ENCODE measurements at places on chromosomes 5 and 9. TPM values are rescaled to one million over a fixed set of nuclear protein-coding genes. Genes with fewer than 3 reads are reported as not detected.

Gene ZNF366
- total RNA-seq: 1.1 TPM

DNA sequence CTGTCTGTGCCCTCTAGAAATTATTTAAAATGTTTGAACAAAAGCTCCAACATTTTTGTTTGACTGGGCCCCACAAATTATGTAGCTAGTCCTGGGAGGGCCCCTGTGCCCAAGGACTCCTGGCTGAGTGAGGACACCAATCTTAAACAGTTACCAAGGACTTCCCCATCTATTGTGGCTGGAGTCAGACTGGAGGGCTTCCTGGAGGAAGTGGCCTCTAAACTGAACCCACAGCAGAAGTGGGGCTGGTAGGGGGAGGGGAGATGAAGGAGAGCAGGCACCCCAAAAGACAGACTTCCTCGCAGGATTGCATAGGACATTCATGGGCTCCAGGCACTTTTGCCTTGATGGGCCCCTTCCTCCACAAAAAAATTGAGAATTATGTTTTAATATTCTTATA, 8.1 kb downstream of the ADAMTS13 start:
- DNase-seq: no peak

GRCh38 chr9:95791286-95791685, 84.2 kb upstream of the ERCC6L2 start:
- DNase-seq: no peak

Gene JAKMIP2
- total RNA-seq: 0.16 TPM

- no peak for DNase-seq
Measured at GRCh38 chr9:117018966-117019617, 332.0 kb downstream of the TRIM32 start.

Gene LYRM7
- 18.8 TPM for total RNA-seq

Gene DRD1
- total RNA-seq: not detected

Gene AIF1L
- total RNA-seq: 0.37 TPM

Gene ADAMTSL2
- total RNA-seq: 0.69 TPM

DNA sequence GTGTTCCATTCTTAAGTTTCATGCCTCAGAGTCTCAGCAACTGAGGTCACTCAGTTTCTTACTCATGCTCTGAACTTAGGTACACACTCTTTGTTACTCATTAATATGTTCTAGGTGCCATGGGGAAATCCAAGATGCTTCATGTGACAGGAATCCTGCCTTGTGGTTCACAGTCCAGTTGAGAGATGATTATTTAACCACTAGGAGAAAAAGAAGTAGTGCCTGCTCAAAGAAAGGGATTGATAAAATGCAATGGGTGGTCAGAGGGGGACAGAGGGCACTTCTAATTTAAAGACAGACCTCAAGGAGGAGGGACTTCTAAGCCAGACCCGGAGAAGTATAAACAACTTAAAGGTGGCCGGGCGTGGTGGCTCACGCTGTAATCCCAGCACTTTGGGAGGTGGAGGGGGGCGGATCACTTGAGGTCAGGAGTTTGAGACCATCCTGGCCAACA, 69.0 kb downstream of the UGCG start:
- DNase-seq: no peak

Gene TRIM23
- 27.9 TPM for total RNA-seq

- no peak for DNase-seq
Measured at GRCh38 chr5:124747791-124748686, 1.6 kb upstream of the ZNF608 start.

DNA sequence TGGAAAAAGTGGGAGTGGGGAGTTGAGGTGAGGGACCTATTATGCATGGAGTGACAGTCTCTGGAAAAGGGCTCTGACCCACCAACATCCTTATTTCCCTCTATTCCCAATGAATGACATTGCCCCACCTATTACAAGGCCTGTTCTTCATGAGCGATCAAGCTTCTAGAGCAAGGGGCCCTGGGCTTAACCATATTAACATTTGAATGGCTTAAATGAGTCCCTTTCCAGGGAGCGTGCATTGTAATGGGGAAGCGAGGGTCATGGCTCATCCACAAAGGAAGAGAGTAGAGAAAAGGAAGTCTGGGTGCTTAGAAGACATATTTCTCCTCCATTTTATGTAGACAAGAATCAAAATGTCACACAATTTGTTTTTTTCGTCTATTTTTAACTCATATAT, 255.5 kb downstream of the CAAP1 start:
- no peak for DNase-seq

Gene PCDHA9
- total RNA-seq: not detected

DNA sequence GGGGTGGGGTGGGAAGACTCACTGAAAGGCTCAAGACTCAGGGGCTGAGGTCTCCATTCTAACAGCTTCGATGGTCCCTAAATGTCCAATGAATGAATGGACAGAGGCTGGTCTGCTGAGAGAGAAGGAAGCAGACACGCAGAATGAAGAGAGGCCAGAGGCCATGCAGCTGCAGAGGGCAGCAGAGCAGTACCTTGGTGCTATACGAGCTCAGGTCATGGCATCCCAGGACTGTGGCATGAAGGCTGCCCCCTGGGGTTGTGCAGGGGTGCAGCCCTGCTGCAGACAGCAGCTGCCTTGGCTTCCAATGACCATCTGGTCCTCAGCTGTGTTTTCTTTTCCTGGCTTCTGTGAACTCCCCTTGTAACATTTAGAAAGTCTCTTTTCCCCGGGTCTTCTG, 15.2 kb upstream of the CORO2A start:
- no peak for DNase-seq

Gene SMC5
- 44.6 TPM for total RNA-seq

GRCh38 chr9:134536931-134537330, 104.7 kb upstream of the COL5A1 start:
- no peak for DNase-seq

DNA sequence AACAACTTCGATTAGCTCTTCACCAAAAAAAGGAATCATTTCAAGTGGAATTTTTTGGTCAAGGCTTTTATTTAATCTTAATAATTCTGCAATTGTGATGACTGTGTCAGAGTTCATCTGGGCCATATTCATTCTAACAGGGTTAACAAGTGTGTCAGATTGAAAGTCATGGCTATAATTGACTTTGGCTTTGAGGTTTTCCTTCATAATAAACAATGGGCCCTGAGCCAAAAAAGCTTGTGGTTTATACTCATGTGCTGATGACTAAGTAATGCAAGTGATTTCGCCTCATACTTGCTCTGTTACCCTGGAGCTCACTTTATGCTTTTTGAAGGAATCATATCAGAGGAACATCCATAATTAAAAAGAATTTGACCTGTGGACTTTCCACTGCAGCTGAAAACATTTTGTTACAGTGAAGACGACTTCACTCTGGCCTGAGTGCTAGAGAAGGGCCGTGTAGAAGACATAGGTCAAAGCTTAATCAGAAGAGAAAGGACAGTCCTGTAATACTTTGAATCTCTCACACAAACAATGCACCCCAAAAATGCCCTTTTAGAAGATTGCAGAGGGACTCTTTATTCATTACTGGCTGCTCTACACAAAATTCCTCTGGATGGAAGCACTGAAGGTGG, 101.7 kb downstream of the GDNF start:
- DNase-seq: no peak

Gene CDC20B
- 0.28 TPM for total RNA-seq

Gene N4BP3
- 0.84 TPM for total RNA-seq

DNA sequence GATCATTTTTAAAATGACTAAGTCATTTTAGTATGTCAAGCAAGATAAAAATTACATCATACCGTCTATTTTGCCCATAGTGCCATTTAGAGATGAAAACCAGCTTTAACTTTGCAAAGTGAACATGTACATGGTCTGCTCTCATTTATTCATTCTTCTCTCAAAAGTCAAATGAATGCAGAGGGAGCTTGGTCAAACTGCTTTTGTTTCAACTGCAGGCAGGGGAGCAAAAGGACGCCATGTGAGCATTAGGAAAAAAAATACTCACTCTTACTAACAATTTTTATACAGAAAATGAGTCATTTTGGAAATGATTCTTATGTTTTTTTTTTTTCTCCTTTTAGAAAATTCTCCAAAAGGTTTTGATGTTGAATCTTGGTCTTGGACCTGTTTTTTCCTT, 15.7 kb downstream of the SCGB3A1 start:
- DNase-seq: no peak

GRCh38 chr9:12775679-12776512, 1.1 kb downstream of the LURAP1L start:
- DNase-seq: no peak

Gene IL5
- not detected for total RNA-seq

Gene RLN2
- 0.72 TPM for total RNA-seq

DNA sequence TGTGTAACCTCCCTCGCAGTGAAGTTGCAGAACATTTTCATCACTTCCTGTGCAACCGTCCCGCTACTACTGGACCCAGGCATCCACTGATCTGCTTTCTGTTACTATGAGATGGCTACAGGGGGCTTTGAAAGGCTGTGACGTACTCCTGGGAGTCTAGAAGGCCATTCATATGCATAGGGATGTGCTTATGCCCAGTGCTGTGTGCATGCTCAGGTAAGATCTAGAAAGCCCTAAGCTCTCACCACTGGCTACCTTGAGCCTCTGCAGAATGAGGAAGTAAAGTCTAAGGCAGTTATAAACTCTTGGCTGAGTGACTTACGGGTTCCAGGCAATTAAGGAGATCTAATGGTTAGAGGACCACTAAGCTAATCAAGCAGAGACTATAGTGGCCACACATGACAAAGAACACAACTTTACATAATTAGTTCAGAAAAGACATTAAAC, 11.8 kb downstream of the HNRNPAB start:
- no peak for DNase-seq

Gene GNA14
- total RNA-seq: not detected

Gene PLPPR1
- total RNA-seq: not detected

Gene SLC6A19
- total RNA-seq: not detected

Gene SEMA5A
- total RNA-seq: 0.51 TPM

GRCh38 chr9:114231273-114231672, 75.9 kb downstream of the COL27A1 start:
- DNase-seq: no peak

DNA sequence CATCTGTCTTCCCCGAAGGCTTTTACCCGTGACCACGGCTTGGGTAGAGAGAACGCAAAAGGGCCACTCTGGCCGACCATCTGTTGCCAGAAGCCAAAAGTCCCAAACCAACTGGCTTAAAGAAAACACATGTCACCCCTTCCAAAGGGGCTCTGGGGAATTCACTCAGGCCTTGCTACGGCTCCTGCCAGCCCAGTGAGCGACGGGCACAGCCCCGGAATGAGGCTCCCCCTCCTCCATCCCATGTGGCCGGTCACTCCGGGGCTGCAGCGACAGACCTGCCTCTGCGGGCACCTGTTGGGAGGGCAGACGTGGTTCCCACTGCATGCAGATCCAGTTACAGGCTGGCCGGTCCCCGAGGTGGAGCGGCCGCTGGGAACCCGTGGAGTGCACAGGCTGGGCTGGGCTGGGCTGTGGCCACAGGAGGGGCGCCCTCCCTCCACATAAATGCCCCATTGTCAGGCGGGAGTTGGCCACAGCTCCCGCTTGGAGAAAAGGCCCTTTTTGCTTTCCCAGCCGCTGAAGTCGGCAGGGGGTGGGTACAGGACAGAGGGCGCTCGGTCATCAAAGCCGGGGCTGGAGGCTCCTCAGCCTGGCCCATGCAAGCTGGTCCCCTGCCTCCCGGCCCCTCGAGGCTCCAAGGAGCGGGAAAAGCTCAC, 19.9 kb downstream of the NOTCH1 start:
- no peak for DNase-seq

Gene MELK
- total RNA-seq: not detected

Gene MLANA
- total RNA-seq: not detected

Gene TMEM252
- total RNA-seq: not detected

DNA sequence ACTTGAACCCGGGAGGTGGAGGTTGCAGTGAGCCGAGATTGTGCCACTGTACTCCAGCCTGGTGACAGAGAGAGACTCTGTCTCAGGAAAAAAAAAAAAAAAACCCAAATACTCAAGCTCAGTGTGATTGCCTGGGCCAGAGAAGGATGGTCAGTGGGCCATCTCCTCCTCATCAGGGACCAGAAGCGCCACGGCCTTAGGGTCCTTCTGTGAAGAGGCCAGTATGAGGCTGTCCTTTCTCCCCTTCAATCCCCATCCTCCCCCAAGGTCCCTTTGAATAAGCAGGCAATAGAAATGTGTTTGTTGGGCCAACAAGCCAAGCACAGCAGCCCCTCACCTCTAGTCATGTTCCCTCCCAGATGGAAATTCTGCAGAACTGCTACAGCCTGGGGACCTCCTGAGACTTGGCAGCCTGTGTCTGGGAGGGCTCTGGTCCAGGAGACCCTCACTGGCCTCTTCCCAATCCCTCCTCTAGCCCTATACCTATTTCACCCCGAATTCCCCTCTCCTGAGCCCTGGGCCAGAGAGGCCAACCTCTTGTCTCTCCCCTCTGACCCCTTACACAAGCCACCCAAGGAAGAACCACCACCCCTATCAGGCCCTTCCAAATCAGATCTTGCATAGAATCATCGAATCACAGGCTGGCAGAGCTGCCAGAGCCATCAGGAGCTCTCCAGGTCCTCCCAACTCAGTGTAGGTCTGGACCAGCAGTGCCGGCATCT, 1.0 kb downstream of the CSF1R start:
- no peak for DNase-seq

GRCh38 chr9:116726602-116727001, 39.5 kb downstream of the TRIM32 start:
- DNase-seq: no peak

Gene SEC24A
- 13.6 TPM for total RNA-seq

GRCh38 chr5:35044649-35045048, 3.1 kb downstream of the AGXT2 start:
- no peak for DNase-seq

Gene PCDHGB3
- total RNA-seq: 0.43 TPM

DNA sequence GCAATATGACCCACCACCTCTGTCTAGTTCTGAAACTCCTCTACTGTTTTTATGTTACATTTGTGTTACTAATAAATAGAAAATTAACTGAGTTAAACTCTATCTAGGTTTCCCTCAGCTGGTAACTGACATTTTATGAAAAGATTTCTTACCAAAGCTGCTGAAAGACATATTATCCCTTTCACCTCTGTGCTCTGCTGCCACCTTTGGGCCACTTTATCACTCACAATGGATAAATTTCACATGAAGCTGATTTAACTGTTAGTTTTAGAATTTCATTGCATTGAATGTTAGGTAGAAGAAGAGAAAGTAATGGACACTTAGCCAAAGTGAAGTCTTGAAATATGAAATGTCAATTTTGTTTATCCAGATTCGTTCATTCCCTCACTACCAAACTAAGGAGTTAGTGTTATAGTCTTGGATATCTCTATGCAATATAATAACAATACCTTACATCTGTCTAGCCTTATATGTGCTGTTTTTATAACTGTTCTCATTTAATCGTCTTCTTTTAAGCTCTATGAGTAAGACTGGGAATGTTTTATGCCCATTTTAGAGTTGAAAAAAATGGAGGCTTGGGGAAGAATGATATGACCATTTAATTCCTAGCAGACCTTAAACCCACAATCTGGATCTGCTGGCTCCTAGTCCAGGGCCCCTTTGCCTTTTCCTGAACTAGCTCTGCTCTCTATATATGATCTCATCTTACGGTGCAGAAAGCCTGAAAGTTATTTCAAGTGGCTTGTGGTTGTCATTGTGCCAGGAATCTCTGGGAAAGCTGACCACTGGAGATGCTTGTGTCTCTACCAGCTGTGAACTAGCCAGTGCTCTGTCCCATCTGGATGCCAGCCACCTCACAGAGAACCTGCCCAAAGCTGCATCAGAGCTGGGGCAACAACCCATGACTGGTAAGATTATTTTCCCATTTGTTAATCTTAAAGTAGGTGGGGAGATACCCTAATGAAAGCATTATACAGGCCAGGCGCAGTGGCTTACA, 97.1 kb downstream of the GOLPH3 start:
- no peak for DNase-seq

Gene FOXD4
- total RNA-seq: not detected

- DNase-seq: no peak
Measured at GRCh38 chr5:159620853-159621540, 290.7 kb upstream of the IL12B start.

Gene FCN2
- total RNA-seq: not detected

Gene SLCO6A1
- total RNA-seq: not detected

Gene ENTPD8
- total RNA-seq: not detected

All from naive thymus-derived CD4-positive, alpha-beta T cell (primary cell).